ENCODE measurements at places on chromosomes 4 and X.

- DNase-seq, result no peak
Observed at GRCh38 chr4:189049682-189050081, 891.0 kb upstream of the FRG1 start.

DNA sequence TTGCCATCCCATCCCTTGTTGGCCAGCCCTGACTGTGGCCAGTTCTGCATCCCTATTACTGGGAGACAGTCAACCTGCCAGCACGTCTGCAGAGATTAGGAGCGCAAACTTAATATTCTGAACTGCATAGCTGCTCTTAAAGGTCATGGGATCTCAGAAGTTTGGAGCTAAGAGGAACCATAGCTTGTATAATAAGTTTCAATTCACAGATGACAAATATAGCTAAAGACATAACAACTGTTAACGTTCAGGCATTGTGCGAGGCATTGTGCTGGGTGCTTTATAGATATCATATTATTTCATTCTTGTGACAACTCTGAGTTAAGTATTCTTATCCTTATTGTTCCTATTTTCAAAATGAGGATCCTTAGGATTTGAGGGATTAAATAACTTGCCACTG, 3.7 kb downstream of the SCARB2 start:
- DNase-seq, result no peak

- no peak for DNase-seq
Observed at GRCh38 chr4:46462733-46463132, 72.8 kb upstream of the GABRA2 start.

DNA sequence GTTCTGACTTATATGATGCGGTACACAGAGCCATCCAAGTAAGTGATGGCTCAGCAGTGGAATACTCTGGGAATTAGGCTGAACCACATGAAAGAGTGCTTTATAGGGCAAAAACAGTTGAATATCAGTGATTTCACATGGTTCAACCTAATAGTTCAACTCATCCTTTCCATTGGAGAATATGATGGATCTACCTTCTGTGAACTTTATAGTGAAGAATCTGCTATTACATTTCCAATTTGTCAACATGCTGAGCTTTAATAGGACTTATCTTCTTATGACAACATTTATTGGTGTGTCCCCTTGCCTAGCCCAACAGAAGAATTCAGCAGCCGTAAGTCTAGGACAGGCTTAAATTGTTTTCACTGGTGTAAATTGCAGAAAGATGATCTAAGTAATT, 15.4 kb upstream of the AFP start:
- DNase-seq, result no peak

Measured in endodermal cell (in vitro differentiated cells).